ENCODE measurements at places on chromosomes 7 and 10. TPM values are rescaled to one million over a fixed set of nuclear protein-coding genes. Genes with fewer than 3 reads are reported as not detected.

The RGR gene
- 0.58 TPM for total RNA-seq

DNA sequence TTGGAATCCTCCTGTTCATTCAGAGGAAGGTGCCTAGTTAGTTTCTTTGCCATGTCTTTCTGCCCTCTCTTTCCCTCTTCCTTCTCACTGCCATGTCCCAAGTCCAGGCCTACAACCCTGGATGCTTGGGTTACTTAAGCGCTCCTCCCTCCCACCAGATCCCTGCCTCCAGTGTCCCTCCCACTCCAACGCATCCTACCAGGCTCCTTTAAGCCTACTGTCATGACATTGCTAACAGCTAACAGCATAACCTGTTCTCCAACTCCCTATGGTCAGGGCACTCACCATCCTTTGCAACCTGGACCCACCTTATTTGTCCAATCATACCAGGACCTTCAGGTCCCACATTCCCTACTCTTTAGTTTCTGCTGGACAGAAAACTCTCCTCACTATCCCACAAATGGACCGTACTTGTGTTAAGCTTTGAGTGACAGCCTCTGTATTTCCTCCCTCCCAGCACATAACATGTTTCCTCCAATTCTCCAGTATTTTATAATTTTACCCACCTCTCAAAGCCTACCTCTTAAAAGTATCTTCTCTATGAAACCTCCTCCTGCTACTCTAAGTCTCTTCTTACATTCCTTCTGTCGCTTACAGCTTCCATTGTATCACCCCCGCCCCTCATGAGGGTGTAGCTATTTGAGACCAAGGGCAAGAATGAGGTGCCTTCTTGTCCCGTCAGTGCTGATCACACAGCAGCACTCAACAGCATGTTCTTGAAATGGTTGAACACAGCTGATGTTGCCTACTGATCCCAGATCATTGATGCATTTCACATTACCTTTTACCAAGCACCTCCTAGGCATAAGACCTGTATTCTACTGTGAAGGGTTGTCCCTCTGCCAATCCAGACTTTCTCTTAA is 1.7 kb downstream of the BLNK start:
- no peak for DNase-seq

DNA sequence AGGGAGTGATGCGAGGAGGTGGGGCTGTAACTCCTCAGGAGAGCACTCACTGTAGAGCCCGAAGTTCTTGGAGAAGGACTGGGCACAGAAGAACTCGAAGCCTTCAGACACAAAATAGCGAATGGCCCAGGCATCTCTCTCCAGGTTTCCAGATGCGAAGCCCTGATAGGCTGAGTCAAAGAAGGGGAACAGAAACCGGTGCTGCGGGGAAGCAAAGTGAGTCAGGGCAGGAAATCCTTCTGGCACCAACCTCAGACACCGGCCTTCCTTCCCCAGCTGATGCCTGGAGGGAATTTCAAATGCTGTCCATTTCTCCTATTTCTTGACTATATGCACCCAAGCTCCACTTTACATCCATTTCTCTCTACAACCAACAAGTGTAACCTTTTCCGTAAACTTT is 26.8 kb downstream of the GOT1 start:
- DNase-seq, result no peak

DNA sequence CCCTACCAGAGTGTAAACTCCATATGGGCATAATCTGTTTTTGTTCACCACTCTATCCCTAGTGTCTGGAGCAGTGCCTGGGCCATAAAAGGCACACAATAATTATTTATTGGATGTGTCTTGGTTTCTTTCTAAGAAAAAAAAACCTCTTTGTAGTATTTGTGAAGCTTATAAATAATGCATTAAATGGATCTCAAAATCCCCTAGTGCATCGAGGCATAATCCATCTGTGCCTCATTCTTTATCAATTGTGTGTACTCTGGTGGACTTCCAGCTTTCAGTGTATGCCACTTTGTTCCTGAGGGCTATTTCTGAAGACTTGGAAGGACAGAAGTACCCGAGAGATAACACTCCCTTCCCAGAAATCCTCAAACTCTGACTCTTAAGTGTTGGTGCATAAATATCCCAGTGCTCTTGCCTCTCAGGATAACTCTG is 255.0 kb upstream of the PHYHIPL start:
- DNase-seq, result no peak

DNA sequence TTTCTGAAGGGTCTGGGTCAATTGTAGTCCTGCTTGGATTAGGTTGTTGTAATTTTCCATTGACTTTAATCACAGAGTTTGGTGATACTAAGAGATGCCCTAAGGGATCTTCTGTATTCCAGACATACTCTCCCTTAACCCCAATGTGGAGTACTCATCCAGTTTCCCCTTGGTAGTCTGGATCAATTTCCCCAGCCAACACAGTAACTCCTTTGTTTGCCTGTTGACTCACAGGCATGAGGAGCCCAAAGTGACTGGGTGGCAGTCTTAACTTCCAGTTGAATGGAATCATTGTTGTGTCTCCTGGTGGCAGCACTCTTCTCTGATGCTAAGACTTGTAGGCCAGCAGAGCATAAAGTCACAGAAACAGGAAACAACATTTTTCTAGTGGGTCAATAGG is 41.5 kb upstream of the PIK3CG start:
- no peak for DNase-seq

DNA sequence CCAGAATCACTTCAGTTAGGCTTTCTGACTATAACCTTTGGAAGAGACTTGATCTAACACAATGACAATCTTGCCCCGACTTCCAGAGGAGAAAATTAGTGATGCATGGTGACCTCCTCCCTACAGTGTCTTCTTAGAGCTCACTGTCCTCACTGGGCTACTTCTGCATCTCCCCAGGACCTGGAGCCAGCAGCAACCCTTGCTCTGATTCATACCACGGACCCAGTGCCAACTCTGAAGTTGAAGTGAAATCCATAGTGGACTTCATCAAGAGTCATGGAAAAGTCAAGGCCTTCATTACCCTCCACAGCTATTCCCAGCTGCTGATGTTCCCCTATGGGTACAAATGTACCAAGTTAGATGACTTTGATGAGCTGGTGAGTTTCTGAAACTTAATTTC is 12.6 kb downstream of the CPA2 start:
- DNase-seq, result no peak
